NCI-H1105 treated with DMSO at 0.1 percent for 48 hours (cell line): ENCODE measurements at places on chromosomes 11 and 22.

DNA sequence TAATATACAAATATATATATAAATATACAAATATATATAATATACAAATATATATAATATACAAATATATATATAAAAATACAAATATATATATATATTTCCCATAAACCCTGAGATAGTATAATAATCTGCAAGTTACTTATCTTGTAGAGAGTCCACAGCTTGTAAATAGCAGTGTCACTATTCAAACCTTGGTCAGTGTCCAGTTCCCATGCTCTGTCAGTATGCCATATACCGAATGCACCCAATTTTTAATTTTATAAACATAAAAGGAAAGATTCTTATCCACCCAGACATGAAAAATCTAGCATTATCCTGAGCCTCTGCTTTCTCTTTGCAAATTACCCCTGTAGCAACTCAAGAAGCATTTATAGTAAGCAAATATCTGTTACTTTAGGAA lies 21.6 kb upstream of the CTSC start:
- DNase-seq, result no peak

DNA sequence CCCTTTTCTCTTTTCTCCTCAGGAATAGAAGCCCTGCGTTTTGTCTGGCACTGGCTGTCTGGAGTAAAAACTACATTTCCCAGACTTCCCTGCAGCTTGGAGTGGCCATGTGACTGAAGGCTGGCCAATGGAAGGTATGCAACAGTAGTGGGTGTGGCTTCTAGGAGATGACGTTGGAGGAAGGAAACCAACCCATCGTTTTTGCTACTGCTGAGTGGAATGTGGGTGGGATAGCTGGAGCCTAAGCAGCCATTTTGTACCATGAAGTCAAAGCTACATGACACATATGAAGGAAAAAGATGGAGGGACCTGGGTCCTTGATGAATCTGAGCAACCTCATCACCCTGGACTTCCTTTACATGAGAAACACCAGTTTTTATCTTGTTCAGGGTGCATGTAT lies 19.6 kb downstream of the FGF3 start:
- DNase-seq, result peak; percentile 6

- no peak for DNase-seq
Observed at GRCh38 chr11:29051935-29052334, 943.7 kb downstream of the METTL15 start.

DNA sequence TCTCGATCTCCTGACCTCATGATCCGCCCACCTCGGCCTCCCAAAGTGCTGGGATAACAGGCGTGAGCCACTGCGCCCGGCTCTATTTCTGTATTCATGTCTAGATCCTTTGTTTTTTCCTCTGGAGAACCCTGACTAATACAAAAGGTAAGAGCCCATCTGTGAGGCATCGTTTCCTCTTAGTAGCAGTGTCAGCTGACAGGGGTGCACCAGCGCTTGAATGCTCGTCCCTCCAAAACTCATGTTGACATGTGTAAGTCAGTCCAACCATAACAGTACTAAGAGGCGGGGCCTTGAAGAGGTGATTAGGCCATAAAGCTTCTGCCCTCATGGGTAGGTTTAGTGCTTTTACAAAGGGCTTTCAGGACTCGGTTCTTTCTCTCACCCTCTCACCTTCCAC lies 470.1 kb upstream of the B3GAT1 start:
- no peak for DNase-seq

DNA sequence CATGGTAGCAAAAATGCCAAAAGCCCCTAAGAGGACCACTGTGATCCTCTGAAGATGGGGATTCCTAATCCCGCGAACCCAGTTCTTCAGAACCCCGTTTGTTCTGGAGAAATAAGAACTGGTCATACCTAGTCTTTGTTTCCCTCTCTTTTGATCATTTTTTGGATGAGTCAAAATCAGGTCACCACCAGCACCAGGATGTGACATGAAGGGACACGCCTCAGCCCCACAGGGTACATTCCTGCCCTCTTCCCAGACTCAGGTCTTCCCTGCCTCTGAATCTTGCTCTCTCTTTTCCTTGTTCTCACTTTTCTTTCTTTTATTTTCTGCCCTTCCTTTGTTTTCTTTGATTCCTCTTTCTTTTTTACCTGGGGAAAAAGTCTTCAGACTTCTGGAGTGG lies 14.6 kb upstream of the ANO1 start:
- no peak for DNase-seq

GRCh38 chr11:94000659-94001058 lies 20.5 kb upstream of the HEPHL1 start:
- no peak for DNase-seq

GRCh38 chr22:24489011-24489410 lies 6.1 kb upstream of the UPB1 start:
- no peak for DNase-seq

- no peak for DNase-seq
Observed at GRCh38 chr11:84829162-84829561, 798.0 kb downstream of the DLG2 start.

- DNase-seq, result no peak
Observed at GRCh38 chr11:64663656-64664055, 59.3 kb downstream of the NRXN2 start.

DNA sequence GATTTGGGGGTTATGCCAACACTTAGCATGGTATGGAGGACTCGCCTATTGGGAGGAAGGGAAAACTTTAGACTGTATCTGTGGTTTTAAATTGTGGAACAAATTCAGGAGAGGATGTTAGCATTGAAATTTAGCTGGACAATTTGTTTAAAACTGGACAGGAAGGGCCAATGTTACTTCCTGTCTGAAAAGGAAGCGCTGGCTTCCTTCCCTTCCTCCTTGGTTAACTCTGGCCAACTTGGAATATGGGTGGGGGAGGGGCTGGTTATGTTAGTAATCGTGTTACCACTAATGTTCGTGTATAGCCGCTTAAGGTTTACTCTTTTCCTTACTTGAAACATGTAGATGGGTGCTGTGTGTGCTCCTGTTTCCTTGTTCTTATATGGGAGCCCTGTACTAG lies 13.9 kb downstream of the CTNND1 start:
- DNase-seq, result no peak

- no peak for DNase-seq
Observed at GRCh38 chr11:11983427-11983826, 25.0 kb downstream of the DKK3 start.

GRCh38 chr11:15815246-15816195 lies 540.8 kb downstream of the SOX6 start:
- no peak for DNase-seq

GRCh38 chr22:27730641-27731433 lies 70.7 kb downstream of the MN1 start:
- DNase-seq, result no peak

DNA sequence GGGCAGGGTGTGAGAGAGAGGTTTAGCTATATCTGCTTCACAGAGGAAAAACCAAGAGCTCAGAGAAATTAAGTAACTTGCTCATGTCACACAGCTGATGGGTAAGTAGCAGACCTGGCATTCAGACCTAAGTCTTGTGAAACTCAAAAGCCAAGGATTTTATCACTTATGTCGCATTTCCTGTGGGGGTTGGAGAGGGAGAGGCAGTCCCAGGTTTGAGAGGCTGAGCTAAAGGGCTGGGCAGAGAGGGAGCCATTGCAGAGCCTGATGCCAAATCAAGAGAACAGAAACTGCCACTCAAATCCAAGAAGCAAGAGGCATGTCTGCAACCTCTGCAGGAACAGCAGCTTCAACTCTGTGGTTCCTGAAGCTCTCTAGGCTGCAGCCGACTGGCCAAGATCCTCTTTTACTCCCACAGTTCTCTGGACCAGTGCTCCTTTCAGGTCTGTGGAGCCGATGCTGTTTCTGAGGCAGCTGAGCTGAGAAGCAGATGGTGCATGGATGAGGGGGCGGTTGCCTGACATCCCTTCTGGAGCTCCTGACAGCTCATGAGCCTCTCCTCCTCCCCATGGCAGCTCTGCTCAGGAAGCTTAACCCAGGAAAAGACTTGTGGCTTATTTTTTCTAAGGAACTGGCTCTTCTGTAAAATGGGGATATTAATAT lies 47.6 kb upstream of the NAV2 start:
- no peak for DNase-seq

DNA sequence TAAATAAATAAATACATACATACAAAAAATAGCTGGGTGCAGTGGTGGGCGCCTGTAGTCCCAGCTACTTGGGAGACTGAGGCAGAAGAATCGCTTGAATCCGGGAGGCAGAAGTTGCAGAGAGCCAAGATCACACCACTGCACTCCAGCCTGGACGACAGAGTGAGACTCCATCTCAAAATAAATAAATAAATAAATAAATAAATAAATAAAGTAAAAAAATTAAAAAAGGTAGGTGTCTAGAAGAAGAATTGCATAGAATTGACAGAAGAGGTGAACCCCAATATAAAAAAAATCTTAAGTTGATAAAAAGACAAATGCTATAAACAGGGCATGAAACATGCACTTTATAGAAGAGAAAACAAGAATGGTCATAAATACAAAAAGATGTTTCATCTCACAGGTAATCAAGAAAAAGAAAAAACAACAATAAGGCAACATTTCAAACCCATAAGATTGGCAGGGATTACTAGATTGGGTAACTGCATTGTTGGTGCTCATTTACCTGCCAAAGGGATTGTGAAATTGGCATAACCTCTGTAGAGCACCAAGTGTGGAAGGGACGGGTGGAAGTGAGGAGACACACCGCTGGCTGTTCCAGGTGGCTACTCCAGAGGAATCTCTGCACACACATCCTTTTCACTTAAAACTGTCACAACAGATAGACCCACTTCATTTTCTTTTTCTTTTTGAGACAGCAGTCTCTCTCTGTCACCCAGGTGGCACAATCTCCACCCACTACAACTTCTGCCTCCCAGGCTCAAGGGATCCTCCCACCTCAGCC lies 44.7 kb downstream of the NF2 start:
- DNase-seq, result no peak

DNA sequence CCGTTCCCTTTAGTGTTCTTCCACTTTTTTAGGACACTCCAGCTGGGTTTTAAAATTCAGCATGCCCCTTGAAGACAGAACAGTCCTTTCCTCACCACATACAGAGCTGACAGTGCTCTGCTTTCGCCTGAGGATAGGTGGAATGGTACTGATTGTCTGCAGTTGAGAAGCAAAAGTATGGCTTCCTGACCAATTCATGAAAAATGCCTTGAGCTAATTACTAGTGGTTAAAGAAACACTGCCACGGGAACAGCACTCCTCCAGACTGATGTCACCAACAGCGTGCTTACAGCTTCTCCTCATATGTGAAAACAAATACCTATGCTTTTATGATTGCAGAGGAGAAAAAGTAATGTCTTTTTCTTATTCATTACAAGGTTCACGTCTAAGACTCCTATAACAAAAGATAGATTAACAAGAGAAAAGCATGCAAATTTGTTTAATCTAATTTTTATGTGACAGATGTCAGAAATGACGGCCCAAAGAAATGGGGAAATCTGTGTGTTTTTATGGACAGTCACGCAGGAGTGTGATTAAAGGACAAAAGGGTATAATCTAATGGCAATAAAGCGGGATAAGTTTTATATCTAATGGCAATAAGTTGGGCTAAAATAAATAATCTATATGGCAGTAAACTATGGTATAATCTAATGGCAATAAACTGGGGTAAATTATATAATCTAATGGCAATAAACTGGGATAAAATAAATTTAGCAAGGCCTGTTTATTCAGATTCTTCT lies 123.4 kb upstream of the ARHGAP42 start:
- no peak for DNase-seq

GRCh38 chr22:47902646-47903180 lies 1140.3 kb downstream of the TBC1D22A start:
- DNase-seq, result no peak

GRCh38 chr11:82719361-82720105 lies 14.1 kb downstream of the FAM181B start:
- DNase-seq, result no peak

GRCh38 chr11:69104856-69105395 lies 50.8 kb upstream of the SMIM38 start:
- DNase-seq, result no peak

DNA sequence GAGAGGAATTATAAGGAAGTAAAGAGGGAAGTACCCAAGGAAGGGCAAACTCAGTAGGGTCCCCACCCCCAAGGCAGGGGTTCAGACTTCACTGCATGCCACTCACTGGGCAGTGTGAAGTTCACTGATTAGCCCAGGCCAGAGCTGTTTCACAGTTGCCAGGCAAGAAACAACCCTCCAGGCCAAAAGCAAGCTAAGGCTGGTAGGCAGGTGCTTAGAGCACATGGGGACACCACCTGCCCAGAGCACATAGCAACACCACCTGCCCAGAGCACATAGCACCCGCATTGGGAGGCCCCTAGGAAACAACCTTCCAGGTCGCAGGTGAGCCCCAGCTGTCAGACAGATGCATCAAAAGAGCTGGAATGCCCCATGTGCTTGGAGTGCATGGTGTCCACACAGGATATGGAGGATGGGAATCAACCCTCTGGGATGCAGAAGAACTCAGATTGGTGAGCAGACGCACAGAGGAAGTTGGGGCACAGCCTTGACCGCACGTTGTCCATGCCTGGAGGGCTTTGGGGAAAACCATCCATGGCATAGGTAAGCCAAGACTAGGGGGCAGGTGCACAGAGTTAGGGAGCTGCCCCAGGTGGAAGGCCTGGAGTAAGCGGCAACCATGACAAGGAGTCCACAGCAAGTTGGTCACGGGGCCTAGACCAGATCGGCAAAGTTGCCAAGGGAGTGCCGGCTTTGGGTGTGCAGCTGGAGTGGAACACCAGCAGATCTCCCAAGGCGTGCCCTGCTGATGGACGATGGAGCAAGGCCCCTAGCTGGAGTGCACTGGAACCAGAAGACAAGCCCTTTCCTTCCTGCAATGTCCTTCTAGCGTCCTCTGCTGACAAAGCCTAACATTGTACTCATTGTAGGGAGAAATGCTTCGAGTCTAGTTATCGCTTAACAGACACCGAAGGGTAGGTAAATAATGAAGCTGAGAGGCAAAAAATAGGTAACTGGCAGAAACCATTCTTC lies 7.8 kb upstream of the TMEM216 start:
- no peak for DNase-seq

DNA sequence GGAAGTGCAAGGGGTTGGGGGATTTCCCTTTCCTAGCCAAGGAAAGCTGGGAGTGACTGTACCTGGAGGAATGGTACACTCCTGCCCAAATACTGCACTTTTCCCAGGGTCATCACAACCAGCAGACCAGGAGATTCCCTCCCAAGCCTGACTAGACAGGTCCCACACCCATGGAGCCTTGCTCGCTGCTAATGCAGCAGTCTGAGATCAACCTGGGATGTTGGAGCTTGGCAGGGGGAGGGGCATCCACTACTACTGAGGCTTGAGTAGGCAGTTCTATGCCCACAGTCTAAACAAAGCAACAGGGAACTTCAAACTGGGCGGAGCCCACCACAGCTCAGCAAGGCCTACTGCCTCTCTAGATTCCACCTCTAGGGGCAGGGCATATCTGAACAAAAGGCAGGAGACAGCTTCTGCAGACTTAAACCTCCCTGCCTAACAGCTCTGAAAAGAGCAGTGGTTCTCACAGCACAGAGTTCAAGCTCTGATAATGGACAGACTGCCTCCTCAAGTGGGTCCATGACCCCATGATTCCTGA lies 58.5 kb downstream of the SLC22A9 start:
- DNase-seq, result no peak

DNA sequence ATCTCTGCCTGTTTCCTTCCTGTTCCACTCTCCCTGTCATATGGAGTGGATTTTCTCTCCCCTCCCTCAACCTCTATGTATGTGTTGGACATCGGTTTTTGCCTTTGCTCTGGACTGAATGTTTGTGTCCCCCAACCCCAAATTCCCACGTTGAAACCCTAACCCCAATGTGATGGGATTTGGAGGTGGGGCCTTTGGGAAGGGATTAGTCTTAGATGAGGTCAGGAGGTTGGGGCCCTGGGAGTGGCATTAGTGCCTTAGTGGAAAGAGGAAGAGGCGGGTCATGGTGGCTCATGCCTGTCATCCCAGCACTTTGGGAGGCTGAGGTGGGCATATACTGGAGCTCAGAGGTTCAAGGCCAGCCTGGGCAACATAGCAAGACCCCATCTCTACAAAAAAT lies 11.6 kb downstream of the TP53AIP1 start:
- DNase-seq, result no peak

- DNase-seq, result no peak
Observed at GRCh38 chr11:122772945-122773344, 65.4 kb upstream of the CRTAM start.
